Panc1 (cell line): ENCODE measurements at places on chromosomes 13 and 19.

- no peak for DNase-seq
Observed at GRCh38 chr19:55304279-55304978, 20.6 kb downstream of the BRSK1 start.

- no peak for DNase-seq
Observed at GRCh38 chr13:43258771-43259170, 235.4 kb downstream of the DNAJC15 start.

- peak; percentile 88 for DNase-seq
Observed at GRCh38 chr19:4694211-4694987, 24.3 kb upstream of the MYDGF start.

GRCh38 chr13:58630794-58631193 lies 999.2 kb downstream of the PCDH17 start:
- DNase-seq: no peak

- no peak for DNase-seq
Observed at GRCh38 chr13:24306632-24307031, 2.7 kb upstream of the C1QTNF9 start.

GRCh38 chr13:33797622-33798021 lies 20.3 kb upstream of the RFC3 start:
- no peak for DNase-seq

- no peak for DNase-seq
Observed at GRCh38 chr13:30745906-30746686, 10.8 kb downstream of the ALOX5AP start.

DNA sequence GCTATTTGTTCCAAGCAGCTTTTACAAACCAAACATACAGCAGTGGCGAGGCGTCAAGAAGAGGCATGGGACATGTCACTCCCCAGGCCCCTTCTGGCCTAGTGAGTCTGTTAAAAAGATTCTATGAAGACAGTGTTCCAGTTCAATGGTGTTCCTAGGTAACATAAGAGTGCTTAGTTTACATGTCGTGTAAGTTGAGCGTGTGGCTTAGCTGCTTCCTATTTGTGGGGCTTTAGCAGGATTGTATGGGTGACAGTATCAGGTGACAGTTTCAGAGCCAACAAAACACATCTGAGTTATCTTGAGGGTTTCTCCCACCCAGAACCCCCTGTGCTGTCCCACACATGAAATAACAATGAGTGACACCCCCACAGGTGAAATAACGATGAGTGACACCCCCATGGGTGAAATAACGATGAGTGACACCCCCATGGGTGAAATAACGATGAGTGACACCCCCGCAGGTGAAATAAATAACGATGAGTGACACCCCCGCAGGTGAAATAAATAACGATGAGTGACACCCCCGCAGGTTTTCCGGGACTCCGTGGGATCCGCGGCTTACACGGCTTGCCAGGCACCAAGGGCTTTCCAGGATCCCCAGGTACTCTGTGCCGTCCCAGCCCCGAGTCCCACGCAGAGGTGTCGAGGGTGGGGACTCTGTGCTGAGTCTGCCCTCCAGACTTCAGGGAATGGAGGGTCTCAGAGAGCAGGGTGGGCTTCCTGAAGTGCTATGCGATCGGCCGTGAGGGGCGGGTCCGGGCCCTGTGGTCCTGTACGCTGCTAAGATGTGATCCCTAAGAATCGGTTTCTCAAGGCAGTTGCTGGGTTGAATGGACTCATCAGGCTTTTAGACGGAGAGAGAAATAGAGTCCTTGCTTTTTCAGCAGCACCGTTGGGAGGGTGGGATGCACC lies 68.6 kb downstream of the RAB20 start:
- DNase-seq: no peak

DNA sequence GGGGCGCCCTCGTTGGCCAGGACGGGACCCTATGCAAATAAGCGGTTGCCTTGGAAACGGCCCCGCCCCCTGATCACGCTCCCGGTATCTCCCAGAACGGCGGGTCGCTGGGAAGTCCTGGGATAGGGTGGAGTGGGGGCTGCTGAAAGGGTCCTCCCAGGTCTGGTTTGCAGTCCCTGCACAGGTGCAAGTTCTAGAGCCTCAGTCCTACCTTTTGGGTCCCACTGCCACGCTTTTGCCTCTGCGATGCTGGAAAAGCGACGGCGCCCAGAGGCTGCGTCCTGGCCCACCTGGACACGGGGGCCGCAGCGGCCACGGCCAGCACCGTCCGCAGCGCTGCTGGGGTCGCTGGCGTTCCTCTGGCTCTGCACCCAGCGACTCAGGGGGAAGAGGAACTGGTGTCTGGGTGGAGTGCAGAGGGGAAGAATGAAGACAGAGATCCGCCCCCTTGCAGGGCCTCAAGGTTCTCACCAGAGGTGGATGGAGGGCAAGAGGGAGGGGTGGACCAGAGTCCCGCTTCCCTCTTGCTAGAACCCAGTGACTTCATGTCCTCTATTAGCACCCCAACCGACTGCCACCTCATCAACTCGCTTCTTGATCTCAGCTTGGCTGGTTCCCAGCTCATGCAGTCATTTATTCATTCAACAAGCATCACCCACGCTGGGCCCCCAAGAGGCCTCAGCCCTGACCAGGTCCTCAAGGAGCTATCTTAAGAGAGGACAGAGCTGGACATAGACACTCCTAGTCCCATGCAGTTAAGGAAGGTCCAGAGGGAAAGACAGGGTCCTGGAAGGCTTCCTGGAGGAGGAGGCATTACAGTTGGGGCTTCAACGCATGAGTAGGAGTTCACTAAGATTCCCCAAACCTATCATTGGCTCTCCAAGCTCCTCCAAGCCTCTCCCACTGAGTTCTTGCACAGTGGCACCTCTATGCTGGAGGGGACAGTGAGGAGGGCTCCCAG lies at the start of gene LRRC25:
LRRC25 (minus strand) TSS at position 381 of the 961 bp plus-strand sequence. CDS start 659 bp downstream, outside the sequence.
- DNase-seq: no peak
